ENCODE measurements at places on chromosomes 7 and 10.

- DNase-seq: no peak
Observed at GRCh38 chr7:156478486-156478885, 162.1 kb upstream of the RNF32 start.

GRCh38 chr7:106425017-106425719, 140.4 kb upstream of the NAMPT start:
- no peak for DNase-seq

DNA sequence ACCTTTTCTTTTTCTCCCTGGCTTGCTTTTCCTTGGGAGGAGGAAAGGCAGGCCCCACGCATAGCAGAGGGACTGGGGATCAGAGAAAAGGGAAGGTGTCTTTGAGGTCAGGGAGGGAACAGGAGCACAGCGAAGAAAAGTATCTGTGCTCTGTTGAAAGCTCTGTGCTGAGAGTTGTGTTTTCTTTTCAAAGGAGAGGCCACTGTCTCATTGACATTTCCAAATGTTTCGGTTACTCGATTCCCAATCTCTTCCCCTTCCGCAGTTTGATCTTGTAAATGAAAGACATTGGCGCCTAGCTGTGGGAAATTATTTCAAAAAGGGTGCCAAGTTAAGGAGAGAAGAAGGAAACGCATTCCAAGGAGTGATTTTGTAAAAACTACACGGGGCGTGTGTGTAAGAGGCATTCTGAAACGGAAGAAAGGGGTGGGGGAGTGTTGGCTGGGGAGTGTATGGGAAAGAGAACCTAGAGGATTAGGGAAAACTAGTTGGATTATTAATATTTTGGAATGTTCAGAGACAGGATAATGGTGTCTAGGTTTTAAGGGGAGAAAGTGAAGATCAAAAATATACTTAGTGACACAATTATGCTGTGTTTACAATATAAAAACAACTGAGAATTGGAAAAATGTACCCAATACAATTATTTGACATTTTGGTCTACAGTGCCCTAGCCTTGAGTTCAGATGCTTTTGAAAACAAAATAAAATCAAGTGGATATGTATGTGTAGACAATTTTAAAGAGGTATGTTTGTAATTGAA, 708 bp downstream of the KLHDC10 start:
- DNase-seq: no peak

GRCh38 chr7:150439967-150440366, 10.5 kb upstream of the GIMAP8 start:
- DNase-seq: no peak

- no peak for DNase-seq
Observed at GRCh38 chr7:111113263-111114017, 22.5 kb downstream of the LRRN3 start.

DNA sequence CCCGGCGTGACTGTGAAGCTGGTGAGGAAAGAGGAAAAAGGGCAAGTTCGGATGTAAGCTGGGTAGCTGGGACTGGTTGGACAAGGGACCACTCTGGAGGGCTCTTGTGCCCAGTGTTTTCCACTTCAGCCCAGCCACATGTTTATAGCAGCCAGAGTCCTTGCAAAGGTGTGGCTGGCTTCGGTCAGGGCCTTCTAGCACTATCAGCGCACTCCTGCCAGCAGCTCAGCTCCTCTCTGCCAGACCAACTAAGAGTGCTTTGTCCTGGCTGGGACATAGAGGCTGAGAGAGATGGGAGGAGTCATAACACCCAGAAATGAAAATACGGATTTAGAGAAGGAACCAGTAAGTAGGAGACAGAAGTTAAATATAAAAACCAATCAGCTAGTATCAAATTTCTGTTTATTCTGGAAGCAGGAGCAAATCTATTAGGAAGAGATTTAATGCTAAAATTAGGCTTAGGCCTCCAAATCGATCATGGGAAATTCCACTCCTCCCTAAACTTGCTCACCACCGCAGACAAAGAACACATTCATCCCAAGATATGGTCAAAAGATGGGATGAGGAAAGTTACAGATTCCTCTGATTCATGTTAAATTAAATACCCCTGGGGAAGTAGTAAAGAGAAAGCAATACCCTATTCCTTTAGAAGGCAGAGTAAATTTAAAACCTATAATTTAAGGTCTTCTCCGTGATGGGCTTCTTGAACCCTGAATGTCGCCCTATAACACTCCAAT, 135.0 kb downstream of the RALA start:
- no peak for DNase-seq

DNA sequence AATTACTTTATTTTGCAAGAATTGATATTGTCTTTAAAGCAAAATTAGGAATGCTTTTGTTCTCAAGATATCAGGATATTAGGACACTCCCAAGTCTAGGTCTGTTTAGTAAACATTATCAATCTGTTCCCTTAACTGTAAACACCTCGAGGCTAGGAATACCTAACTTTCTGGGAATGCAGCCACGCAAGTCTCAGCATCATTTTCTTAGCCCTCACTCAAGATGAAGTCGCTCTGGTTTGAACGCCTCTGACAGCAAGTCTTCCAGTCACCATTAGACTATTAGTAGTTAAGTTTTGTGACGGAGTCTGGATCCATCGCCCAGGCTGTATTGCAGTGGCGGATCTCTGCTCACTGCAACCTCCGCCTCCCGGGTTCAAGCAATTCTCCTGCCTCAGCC, 128.0 kb upstream of the MYO3A start:
- no peak for DNase-seq

- no peak for DNase-seq
Observed at GRCh38 chr7:106561666-106562411, 99.1 kb downstream of the CCDC71L start.

DNA sequence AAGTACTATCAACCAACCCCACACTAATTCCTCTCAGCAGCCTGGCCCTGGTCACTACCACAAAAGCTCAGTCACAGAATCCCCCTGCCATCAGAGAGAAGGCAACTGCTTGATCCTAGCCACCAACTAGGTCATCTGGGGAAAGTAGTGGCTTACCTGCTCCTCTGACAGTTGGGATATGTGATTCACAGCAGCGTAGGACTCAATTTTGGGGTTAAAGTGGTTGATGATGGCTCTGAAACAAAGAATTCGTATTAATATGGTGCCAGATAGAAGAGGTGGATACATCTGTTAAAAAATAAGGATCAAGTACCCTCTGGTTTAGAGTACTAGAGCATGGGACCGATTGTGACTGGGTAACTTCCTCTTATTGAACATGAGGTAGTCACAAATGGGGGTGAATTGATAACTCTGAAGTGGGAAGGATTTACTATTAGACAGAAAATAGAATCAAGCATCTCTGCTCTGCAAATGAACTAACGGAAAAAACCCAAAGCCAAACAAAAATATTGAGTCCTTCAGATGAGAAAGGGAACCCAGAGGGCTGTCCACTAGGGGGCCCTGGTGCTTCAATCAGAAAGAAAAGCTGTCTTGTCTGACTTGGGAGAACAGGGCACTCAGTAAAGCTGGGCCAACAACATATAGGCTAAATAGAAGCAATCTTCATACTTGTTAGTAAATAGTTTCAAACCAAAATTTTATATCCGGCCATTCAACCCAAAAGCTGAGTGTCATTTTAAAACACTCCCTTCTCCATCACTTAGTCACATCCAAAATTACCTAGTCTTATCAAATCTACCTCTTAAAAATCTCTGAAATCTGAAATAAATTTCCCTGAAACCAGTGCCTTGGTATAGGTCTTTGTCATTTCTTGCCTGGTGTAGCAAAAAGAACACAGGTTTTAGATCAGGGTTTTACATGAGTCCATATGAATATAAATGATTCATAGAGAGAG, 45.9 kb upstream of the KCNIP2 start:
- peak; percentile 50 for DNase-seq

- DNase-seq: no peak
Observed at GRCh38 chr10:96211764-96212163, 59.6 kb downstream of the BLNK start.

DNA sequence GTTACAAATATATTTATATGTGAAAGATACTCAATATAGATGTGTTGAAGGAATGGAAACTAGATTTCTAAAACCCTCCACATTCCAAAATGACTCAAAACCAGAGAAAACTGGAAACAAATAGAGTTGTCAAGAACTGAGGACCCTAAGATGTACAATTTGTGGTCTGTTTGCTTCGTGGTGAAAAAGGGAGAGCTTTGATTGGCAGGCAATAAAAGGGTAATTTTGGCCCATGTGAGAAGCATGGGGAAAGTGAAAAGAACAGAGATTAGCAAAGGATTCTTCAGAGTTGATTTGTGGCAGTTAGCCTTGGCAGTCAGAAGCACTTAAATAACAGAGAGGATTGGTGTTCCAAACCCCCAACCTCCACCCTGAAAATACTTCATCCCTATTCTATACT, 37.1 kb upstream of the DKK1 start:
- no peak for DNase-seq

GRCh38 chr10:27474741-27475140, 29.4 kb upstream of the RAB18 start:
- DNase-seq: no peak

DNA sequence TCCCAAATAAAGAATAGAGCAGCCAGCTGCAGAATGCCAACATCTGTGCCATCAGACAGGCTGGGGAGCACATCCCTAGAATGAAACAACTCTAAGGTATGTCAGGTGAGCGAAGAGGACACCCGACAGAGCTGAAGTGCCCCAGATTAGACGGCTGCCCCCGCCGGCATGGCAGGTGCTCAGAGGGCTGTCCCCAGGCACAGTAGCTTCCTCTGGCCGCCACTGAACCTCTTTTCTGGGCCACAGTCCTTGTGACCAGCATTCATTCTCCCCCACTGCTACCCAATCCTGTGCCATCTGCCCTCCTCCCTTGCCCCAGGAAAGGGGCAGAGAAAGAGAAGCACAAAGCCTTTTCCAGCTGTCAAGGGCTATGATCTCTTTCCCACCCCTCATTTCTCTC, 41.7 kb downstream of the RGS10 start:
- DNase-seq: no peak

DNA sequence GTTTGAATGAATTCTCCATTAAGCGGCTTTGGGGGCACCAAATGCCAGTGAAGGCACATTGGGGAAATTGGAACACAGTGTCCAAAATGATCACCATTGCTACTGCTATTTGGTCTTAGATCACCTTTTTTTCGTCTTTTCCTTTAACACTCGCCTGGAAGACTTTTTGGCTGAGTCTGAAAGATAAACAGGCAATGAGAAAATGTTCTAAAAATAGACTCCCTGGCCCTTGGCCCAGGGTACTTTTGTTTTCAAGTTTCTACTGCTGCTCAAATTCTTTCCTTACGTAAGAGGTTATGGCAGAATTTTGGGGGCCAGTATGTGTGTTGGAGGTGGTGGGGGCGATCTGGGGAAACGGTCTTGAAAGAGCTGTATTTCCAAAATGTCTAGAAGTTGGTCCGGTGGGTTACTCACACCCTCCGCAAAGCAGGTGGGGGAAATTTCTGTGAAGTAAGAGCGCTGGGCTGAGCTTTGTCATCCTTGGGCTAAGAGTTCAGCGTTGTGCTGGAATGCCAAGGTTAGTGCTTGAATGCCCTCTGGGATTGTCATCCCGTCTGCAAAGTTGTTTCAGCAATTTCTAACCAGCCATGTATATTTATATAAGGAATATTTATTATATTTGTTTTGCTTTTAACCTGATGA, 1.3 kb upstream of the ITPRIP start:
- no peak for DNase-seq

DNA sequence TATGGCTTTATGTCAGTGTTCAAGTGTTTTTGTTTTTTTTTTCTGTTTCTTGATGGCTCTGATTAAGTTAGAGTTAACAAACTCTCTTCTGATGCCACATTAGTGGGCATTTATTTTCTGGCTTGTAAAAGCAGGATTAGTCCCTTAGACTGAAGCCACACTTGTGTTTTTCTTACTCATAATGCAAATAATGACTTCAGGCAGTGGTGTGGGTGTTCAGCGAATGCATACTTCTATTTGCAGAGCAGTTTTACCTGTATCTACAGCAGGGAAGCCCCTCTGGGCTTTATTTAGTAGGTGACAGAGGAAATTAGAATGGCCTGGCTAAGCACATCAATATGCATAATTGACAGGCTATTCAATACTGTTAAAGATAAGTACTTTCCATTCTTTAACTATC, 79.9 kb downstream of the CNNM2 start:
- no peak for DNase-seq

- DNase-seq: no peak
Observed at GRCh38 chr7:158827411-158828132, 1.7 kb downstream of the ESYT2 start.

DNA sequence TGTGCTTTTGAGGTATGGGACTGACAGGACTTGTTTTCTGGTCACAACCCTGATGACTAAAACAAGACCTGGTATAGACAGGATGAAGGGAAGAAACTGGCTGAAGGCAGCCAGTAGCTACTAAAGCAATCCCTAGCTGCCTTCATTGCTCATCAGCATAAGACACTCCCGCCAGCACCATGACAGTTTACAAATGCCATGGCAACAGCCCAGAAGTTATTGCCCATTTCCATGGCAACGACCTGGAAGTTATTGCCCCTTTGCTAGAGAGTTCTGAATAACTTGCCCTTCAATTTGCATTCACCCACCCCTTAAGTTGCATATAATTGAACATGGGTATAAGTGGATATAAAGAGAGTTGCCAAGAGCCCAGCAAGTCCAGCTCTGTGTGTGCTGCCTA, 169.6 kb upstream of the FAM171A1 start:
- DNase-seq: no peak

DNA sequence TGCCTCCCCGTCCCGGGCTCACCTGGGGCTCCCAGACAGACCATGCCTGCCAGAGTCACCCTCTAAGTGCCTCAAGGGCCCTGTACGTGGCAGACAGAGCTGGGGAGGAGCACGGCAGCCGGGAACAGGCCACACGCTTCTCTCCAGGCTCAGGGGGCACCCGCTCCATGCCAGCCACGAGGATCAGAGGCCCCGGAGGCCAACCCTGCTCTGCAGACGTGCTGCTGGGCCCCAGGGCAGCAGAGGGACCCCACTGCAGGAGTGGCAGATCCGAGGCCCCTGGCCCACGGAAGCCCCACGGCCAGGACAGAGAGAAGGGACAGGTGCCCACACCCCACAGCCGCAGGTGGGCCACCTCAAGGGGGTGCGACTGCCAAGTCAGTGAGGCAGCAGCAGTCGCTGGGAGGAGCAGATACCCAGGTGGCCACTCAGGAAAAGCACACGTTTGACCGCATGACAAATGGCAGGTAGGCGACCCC, 58.4 kb upstream of the TNRC18 start:
- DNase-seq: peak; percentile 18

GRCh38 chr10:128059266-128059981, 66.8 kb downstream of the MKI67 start:
- DNase-seq: no peak

DNA sequence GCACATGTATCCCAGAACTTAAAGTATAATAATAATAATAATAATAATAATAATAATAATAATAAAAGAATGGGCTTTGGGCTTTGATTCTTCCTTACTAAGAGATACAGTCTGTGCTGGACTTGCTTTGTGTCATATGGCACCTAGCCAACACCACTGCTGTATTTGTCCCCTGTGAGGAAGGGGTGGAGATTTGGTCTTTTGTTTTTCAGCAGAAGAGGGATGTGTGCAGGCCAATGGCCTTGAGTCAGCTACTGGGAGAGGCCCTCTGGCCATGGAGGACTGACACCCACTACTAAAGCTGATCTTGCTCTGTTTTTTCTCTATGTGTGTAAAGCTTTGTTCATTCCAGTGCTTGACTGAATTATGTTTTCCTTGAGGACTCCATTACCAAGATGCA, 573.0 kb upstream of the PCDH15 start:
- no peak for DNase-seq

Measured in 8988T (cell line).